ENCODE measurements at places on chromosomes 16 and 17. TPM values are rescaled to one million over a fixed set of nuclear protein-coding genes. Genes with fewer than 3 reads are reported as not detected.

DNA sequence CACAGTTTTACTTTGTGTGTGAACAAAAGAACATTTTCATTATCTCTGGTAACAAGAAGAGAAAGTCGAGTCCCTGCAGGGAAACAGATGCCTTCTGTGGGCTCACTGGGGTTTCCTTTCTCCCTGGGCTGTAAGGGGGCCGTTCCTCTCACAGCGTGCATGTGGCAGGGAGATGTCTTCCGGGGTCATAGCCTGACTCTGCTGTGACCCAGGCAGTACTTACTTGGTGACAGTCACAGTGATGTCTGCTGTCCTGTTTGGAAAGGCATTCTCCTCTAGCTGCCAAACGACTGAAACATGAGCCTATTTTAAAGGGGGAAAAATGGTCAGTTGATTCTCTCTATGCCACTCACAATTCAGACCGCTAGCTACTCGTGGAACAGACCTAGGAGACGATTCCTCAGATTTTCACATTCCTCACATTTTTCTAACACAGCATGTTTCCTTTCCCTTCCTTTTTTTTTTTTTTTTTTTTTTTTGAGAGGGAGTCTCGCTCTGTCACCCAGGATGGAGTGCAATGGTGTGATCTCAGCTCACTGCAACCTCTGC, 7.3 kb downstream of the HASPIN start:
- H3K4me3 ChIP-seq = no peak overlapping the region
- DNase-seq = peak; percentile 72
- no peaks in the 10 kb centered on the region for H3K27me3 ChIP-seq

DNA sequence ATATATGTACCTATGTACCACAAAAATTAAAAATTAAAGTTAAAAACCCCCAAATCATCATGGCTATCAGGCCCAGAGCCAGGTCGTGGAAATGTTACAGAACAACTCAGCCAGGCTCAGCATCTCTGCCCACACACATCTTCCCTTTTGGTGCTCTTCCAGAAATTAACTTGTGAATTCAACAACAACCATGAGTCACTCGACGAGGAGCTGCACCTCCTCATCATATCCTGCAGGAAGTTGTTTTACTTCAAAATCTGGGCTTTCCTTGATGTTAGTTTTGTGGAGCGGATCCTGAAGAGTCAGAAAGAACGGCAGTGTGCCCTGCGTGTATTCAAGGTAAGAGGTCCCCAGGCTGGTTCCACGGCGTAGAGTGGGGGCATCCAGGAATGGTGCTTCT, 10.6 kb downstream of the FBXO39 start:
- no peak for DNase-seq
- H3K27ac ChIP-seq = no peak overlapping the region
- no peaks in the 10 kb centered on the region for H3K36me3 ChIP-seq
- H3K27me3 ChIP-seq = peaks cover 40% of the 10 kb centered on the region
- H3K4me3 ChIP-seq = no peak overlapping the region

DNA sequence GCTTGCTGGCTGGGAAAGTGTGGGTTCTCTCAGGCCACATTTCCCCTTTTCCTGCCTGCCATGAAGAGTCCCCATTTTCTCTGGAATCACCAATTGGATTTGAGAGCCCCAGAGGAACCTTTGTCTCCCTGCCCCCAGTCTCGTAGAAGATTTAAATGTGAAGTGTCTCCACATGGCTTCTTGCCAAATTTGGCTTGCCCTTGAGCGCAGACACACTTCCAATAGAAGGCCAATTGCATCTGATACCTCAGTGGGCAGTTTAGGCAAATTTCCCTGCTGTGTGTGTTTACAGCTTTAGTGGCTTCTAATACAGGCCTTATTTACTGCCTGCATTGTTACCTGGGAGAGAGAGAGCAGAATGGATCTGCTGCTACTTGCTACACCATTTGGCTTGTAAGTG, 29.7 kb downstream of the CDK5R1 start:
- H3K27me3 ChIP-seq = no peaks in the 10 kb centered on the region
- no peaks in the 10 kb centered on the region for H3K36me3 ChIP-seq
- peak; percentile 74 for DNase-seq
- peak overlapping the region; percentile 21 for H3K27ac ChIP-seq
- H3K4me1 ChIP-seq = peaks cover 38% of the 10 kb centered on the region

GRCh38 chr16:75323933-75324332, 72.5 kb upstream of the BCAR1 start:
- no peaks in the 10 kb centered on the region for H3K27me3 ChIP-seq
- no peak for DNase-seq
- H3K4me1 ChIP-seq = peaks cover 25% of the 10 kb centered on the region
- H3K36me3 ChIP-seq = no peaks in the 10 kb centered on the region
- H3K27ac ChIP-seq = no peak overlapping the region

GRCh38 chr16:80580109-80580832, 39.5 kb downstream of the DYNLRB2 start:
- H3K27ac ChIP-seq = no peak overlapping the region
- DNase-seq = peak; percentile 16
- H3K4me3 ChIP-seq = no peak overlapping the region
- no peaks in the 10 kb centered on the region for H3K36me3 ChIP-seq

DNA sequence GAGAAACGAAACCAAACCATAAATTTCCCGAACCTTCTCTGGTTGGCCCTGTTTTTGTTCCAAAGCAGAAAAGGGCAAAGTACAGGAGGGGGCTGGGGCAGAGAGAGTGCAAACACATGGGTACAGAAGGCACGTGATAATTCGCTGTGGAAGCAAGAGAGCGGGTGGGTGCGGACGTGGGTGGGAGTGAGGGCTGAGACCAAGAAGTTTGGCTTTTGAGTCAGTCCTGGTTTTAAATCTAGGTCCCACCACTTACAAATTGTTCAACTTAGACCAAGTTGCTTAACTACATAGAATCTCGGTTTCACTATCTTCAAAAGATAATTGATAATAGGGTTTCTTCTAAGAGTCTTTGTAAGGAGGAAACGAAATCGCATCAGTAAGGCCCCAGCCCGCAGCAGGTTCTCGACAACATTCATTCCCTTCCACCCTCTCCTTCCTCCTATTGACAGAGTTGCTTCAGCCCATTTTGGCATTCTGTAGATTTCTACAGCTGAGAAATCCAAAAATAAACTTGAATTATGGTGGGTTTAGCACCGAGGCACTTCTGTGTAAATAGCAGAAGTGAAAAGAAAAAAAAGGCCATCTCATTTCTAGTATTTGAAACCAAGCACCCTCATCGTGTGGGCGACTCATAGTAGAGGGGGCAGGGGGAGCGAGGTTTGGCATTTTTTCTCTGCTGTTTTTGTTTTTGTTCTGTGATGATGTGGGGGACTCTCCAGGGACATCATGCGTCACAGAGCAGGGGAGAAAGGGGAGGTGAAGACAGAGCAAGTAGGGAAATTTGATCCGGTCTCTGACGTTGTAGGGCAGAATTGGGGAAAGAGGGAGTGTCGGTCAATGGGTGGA, 33.6 kb upstream of the CCR7 start:
- H3K27ac ChIP-seq = no peak overlapping the region
- no peaks in the 10 kb centered on the region for H3K36me3 ChIP-seq
- no peaks in the 10 kb centered on the region for H3K27me3 ChIP-seq
- no peak overlapping the region for H3K4me3 ChIP-seq

- H3K27ac ChIP-seq = no peak overlapping the region
- no peaks in the 10 kb centered on the region for H3K36me3 ChIP-seq
- H3K4me3 ChIP-seq = no peak overlapping the region
- H3K4me1 ChIP-seq = peaks cover 4% of the 10 kb centered on the region
- peaks cover 99% of the 10 kb centered on the region for H3K27me3 ChIP-seq
Observed at GRCh38 chr17:30234296-30234695, 1.2 kb downstream of the SLC6A4 start.

The KAT8 gene
- 63.0 TPM for polyA plus RNA-seq

DNA sequence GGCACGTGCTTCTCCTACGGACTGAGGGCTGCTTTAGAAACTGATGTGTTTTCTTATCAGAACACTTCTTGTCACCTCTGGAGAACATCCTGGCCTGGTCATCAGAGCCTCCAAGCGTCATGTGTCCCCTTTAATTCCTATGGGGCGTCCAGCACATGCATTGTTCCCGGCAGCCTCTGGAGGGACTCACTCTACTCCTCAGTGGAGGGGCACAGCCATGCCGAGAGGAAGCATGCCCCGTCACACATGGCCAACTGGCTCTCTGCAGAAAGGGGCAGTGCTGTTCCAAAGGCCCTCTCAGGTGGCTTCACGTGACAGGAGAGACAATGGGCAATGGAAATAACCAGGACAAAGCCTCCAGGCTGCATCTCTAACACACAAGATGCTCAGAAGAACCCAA, 31.8 kb downstream of the CDRT15L2 start:
- no peak overlapping the region for H3K27ac ChIP-seq
- no peaks in the 10 kb centered on the region for H3K36me3 ChIP-seq
- no peaks in the 10 kb centered on the region for H3K4me1 ChIP-seq
- DNase-seq = no peak
- H3K4me3 ChIP-seq = no peak overlapping the region
- no peaks in the 10 kb centered on the region for H3K27me3 ChIP-seq

- no peak overlapping the region for H3K4me3 ChIP-seq
- no peak overlapping the region for H3K27ac ChIP-seq
- peaks cover 3% of the 10 kb centered on the region for H3K4me1 ChIP-seq
- H3K36me3 ChIP-seq = no peaks in the 10 kb centered on the region
- peak; percentile 51 for DNase-seq
- peaks cover 35% of the 10 kb centered on the region for H3K27me3 ChIP-seq
Observed at GRCh38 chr17:15947271-15947670, 2.3 kb downstream of the ADORA2B start.

The CCDC47 gene
- 56.5 TPM for polyA plus RNA-seq

- H3K4me3 ChIP-seq = no peak overlapping the region
- no peak for DNase-seq
- H3K27ac ChIP-seq = no peak overlapping the region
- H3K36me3 ChIP-seq = no peaks in the 10 kb centered on the region
- peaks cover 5% of the 10 kb centered on the region for H3K27me3 ChIP-seq
Observed at GRCh38 chr17:69960755-69961154, 114.3 kb upstream of the KCNJ16 start.

DNA sequence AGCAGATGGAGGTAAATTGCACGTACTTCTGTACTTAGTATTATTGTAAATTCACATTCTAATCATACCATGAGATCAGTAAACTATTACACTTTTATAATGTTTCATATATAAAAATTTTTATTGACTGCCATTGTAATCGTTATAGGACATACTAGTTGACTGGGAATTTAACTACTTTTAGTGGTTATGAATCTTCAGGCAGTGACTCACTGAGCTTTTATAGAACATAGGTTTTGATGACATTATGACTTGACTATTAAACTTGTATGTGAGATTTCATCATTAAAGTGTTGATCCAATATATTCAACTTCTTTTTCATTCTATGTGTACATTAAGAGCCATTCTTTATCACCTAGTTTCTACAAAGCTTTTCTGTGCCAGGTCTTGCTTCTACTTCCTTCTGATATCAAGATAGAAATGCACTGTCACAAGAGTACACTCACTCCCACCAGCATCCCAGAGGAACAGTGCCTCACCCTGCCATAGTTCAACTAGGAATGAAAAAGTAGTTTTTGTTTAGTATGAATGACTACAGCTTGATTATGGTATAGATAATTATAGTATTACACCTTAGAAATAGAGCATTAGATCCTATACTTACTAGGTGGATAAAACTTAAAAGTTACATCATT, 142.4 kb upstream of the RBL2 start:
- no peaks in the 10 kb centered on the region for H3K27me3 ChIP-seq
- no peak for DNase-seq
- H3K36me3 ChIP-seq = peaks cover 82% of the 10 kb centered on the region
- H3K4me1 ChIP-seq = no peaks in the 10 kb centered on the region
- no peak overlapping the region for H3K4me3 ChIP-seq
- no peak overlapping the region for H3K27ac ChIP-seq

Data from cardiac muscle cell (in vitro differentiated cells and primary cell).